ENCODE measurements at places on chromosomes 5 and 9.

DNA sequence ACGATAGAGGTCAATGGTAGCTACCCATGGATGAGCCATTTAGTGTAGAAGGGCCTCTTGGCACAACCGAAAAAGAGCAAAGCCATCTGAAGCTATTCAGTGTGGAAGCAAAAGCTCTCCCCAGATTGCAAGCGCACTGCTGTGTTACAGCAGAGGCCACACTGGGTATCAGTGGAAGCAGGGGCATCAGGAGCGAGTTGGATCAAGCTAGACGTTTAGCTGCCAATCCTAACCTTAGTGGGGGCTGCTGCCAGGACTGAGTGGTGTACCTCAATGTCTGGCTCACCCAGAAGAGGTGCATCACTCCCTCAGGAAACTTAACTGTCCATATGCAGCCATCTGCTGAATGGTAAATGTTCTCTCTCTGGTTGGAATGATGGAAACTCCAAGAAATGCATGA lies 44.5 kb downstream of the RAPGEF1 start:
- DNase-seq = no peak

GRCh38 chr5:61811052-61811451 lies 479.0 kb downstream of the ZSWIM6 start:
- peak; percentile 29 for DNase-seq

DNA sequence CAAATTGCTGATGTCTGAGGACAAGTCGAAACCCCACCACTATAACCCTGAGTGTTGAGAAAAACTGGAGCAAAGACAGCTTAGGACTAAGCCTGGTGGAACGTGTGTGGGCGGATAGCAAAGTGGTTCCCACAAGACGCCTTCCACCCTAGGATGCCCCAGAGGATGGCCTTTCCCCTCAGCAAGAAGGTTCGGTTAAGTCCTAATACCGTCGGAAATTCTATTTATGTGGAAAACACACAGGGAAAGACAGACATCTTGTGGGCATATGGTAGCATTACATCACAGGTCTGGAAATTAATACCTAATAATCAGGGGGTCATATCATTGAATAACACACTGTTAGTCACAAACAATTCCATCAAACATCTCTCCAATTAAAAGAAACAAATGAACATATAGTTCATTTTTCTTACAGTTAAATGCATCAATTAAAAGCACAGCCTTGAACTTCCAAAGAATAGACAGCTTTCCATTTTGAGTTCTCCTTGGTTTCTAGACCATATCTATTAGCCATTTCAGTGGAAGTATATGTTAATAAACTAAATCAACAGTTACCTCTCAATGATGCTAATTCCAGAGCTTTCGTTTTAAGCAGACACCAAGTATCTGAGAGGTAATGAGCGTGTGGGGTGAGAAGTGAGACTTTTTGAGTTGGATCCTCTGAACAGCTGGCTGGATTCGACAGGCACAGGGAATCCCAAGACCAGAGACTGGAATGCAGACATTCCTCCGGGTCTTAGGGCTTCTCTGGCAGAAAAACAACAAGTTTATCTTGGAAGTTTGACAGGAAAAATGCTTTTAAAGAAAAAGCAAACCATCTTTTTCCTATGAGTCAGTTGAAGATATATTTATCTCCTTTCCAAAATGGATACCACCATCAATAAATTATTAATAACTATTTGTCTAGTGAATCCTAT lies 2.9 kb upstream of the ICE1 start:
- peak; percentile 36 for DNase-seq

DNA sequence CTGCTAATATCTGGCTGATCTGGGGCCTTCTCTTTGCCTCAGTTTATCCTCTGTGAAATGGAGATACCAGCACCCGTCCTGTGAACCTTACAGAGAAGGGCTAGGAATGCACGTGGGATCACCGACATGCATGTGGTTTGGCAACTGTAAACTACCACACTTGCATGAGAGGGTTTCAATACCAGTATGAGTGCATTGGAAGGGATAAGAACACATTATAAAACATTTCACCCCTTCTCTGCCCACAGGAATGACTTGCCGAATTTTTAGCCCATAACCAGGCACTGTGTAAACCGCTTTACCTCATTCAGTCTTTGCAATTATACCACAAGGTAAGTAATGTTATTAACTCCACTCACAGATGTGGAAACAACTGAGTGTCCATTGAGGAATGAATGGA lies 8.9 kb upstream of the RAB14 start:
- DNase-seq = no peak

- DNase-seq = no peak
These were observed 352.7 kb downstream of the SPOCK1 start for GRCh38 chr5:137146402-137146890.

DNA sequence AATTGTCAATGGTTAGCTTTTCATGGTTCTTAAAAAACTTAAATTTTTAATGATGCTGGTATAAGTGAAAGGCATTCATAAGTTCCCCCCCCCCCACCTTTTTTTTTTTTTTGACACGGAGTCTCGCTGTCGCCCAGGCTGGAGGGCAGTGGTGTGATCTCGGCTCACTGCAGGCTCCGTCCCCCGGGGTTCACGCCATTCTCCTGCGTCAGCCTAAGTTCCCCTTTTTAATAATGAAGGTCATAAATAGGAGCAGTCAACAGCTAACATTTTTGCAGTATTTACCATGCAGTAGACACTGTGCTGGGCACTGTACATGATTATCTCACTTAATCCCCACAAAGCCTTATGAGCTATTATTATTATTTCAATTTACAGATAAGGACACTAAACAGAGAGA lies 556.3 kb downstream of the PDE4D start:
- peak; percentile 3 for DNase-seq

Measured in inflammatory macrophage treated with lipopolysaccharide for 4 hours (primary cell).